ENCODE measurements at places on chromosomes 11 and 22.

GRCh38 chr11:132126973-132127899, 756.8 kb downstream of the NTM start:
- DNase-seq = no peak

DNA sequence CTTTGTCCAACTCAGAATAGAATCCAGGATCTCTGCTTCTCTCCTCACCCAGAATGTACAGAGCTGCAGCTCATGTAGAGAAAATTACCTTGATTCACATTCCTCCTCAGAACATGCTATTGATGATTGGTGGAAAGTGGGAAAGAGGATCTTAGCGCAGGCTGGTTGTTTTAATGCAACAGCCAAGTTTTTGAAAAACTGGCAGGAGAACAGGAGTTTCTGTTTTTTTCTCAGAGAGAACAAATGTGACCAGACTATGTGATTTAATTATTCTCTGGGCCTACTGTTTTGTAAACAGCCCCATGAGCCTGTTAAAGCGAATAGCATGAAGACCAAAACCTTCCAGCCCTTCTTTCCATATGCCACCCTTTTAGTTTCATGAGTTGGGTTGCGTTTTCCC, 19.1 kb upstream of the IL18BP start:
- no peak for DNase-seq

- DNase-seq = no peak
Measured at GRCh38 chr11:38460896-38461295, 1862.9 kb upstream of the RAG2 start.

DNA sequence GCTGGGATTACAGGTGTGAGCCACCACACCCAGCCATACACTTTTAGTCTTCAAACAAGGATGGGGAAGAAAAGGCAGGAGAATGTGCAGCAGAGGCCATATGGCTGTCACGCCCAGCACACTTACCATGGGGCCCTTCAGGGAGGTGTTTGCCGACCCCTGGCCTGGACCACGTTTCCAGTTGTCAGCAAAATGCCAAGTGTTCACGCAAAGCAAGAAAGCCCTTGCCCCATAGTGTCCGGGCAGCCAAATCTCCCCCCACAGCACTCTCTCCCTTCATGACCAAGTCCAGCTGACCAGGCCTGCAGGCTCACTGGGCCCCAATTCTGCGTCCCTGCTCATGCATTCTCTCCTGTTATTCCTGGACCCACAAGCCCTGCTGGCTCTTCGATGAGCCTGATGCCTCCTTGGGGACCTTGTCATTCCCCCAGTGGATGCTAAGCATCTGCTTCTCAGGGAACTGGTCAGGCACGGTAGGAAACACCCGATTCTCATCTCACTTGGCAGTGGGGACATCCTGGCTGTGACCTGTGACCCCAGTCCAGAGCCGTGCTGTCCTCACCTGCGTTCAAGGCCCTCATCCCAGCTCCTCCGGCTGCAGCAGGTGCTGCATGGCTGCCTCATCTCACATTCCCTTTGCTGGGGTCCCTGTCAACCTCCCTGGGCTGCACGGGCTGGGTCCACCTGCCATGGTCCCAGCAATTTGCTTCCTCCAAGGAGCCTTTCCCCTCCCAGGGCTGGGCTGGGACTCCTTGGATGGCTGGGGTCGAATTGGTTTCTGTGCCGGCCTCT, 96.4 kb downstream of the CTTN start:
- no peak for DNase-seq

GRCh38 chr22:48618326-48618725, 1209.3 kb downstream of the BRD1 start:
- no peak for DNase-seq
